ENCODE measurements at places on chromosomes 12 and 14. TPM values are rescaled to one million over a fixed set of nuclear protein-coding genes. Genes with fewer than 3 reads are reported as not detected.

CLEC6A gene
- polyA plus RNA-seq, result 6.3 TPM

NDRG2 gene
- 6.8 TPM for polyA plus RNA-seq

CACNB3 gene
- 4.8 TPM for polyA plus RNA-seq

GRCh38 chr12:119044094-119044493, 62.8 kb downstream of the SRRM4 start:
- H3K36me3 ChIP-seq, result no peaks in the 10 kb centered on the region
- no peak overlapping the region for H3K27ac ChIP-seq
- H3K4me3 ChIP-seq, result no peak overlapping the region
- H3K27me3 ChIP-seq, result no peaks in the 10 kb centered on the region
- no peaks in the 10 kb centered on the region for H3K4me1 ChIP-seq

- H3K4me3 ChIP-seq, result peak overlapping the region; percentile 21
- peaks cover 16% of the 10 kb centered on the region for H3K27me3 ChIP-seq
- H3K36me3 ChIP-seq, result no peaks in the 10 kb centered on the region
Measured at GRCh38 chr14:100586403-100587085, 673 bp downstream of the BEGAIN start.

GRCh38 chr12:27711967-27712366, 1.3 kb downstream of the MRPS35 start:
- peak; percentile 27 for DNase-seq
- peaks cover 15% of the 10 kb centered on the region for H3K36me3 ChIP-seq
- peaks cover 19% of the 10 kb centered on the region for H3K4me1 ChIP-seq

GRCh38 chr12:69170293-69170692, 69.1 kb upstream of the CPSF6 start:
- no peak for DNase-seq
- H3K27ac ChIP-seq, result no peak overlapping the region
- H3K4me1 ChIP-seq, result no peaks in the 10 kb centered on the region
- H3K4me3 ChIP-seq, result no peak overlapping the region
- H3K27me3 ChIP-seq, result no peaks in the 10 kb centered on the region

- DNase-seq, result no peak
- H3K36me3 ChIP-seq, result no peaks in the 10 kb centered on the region
- H3K4me1 ChIP-seq, result no peaks in the 10 kb centered on the region
- no peak overlapping the region for H3K4me3 ChIP-seq
- no peaks in the 10 kb centered on the region for H3K27me3 ChIP-seq
Measured at GRCh38 chr14:44620121-44621019, 113.3 kb upstream of the FSCB start.

GRCh38 chr14:66099451-66099850, 386.7 kb upstream of the CCDC196 start:
- no peak overlapping the region for H3K27ac ChIP-seq
- H3K4me3 ChIP-seq, result no peak overlapping the region
- no peaks in the 10 kb centered on the region for H3K4me1 ChIP-seq

DNA sequence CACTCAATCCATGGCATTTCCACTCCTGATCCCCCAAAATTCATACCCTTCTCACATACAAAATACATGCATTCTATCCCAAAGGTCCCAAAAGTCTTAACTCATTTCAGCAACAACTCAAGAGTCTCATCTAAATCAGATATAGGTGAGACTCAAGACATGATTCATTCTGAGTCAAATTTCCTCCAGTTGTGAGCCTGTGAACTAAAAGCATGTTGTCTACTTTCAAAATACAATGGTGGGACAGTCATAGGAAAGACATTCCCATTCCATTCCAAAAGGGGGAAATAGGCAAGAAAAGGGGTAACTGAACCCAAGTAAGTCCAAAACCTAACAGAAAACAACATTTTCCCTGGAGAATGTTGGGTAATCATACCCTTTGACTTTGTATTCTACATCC, 103.3 kb downstream of the C12orf75 start:
- H3K4me3 ChIP-seq, result no peak overlapping the region
- no peak for DNase-seq
- H3K27me3 ChIP-seq, result peaks cover 2% of the 10 kb centered on the region
- H3K4me1 ChIP-seq, result no peaks in the 10 kb centered on the region

DNA sequence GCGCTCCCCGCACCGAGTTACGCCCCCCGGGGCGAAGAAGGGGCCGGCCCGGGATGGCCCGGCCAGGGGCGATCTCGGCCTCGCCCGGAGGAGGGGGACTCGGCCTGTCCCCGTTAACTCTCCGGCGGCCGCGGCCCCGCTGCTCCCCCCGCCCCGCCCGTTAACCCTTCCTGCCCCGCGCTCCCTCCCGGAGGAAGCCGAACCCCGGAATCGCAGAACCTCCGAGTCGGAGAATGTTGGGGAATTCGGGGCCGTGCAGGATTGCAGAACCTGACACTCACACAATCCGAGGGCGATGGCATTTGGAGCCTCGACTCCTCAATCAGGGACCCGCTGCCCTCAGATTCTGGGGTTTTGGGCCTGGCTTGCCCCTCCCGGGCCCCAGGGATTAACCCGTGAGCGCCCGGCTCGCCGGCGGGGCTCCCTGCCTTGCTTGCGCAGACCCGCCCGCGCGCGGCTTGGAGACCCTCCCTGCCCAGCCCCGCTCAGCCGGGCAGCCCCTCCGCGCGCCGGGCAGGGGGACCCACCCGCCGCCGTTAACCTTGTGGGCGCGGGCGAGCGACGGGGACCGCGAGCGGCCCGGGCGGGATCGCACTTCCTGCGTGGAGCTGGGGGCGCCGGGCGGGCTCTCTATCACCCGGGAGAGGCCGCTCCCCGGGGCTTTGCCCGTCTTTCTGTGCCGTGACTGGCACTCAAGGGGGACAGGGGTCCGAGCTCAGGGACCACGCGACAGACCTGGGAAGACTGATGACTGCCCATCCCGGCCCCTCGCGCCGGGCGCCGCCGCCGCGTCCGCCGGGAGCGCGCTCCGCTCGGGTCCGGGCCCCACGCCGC, 18.8 kb downstream of the BEGAIN start:
- H3K36me3 ChIP-seq, result no peaks in the 10 kb centered on the region
- no peak for DNase-seq
- no peak overlapping the region for H3K27ac ChIP-seq
- no peak overlapping the region for H3K4me3 ChIP-seq
- peaks cover 14% of the 10 kb centered on the region for H3K4me1 ChIP-seq

GRCh38 chr12:13178568-13179210, 17.8 kb upstream of the EMP1 start:
- peaks cover 16% of the 10 kb centered on the region for H3K4me1 ChIP-seq
- no peaks in the 10 kb centered on the region for H3K27me3 ChIP-seq
- H3K4me3 ChIP-seq, result no peak overlapping the region
- no peak overlapping the region for H3K27ac ChIP-seq

- H3K27ac ChIP-seq, result peak within 1 kb of the TSS; percentile 51
- H3K4me3 ChIP-seq, result peak within 1 kb of the TSS; percentile 52
- no peaks in the 10 kb centered on the region for H3K27me3 ChIP-seq
Measured at GRCh38 chr14:104985675-104986486, at the start of gene CLBA1. Gene CLBA1 (plus strand): TSS chr14:104985788. CDS start chr14:104986432, 644 bp downstream.

- H3K4me1 ChIP-seq, result peaks cover 24% of the 10 kb centered on the region
- DNase-seq, result no peak
- no peaks in the 10 kb centered on the region for H3K36me3 ChIP-seq
- no peaks in the 10 kb centered on the region for H3K27me3 ChIP-seq
Measured at GRCh38 chr14:93975791-93976476, 436 bp downstream of the ASB2 start.

- no peaks in the 10 kb centered on the region for H3K4me1 ChIP-seq
- H3K4me3 ChIP-seq, result no peak overlapping the region
- no peaks in the 10 kb centered on the region for H3K36me3 ChIP-seq
- no peaks in the 10 kb centered on the region for H3K27me3 ChIP-seq
- DNase-seq, result no peak
Measured at GRCh38 chr12:52739963-52740362, 36.6 kb upstream of the KRT77 start.

DNA sequence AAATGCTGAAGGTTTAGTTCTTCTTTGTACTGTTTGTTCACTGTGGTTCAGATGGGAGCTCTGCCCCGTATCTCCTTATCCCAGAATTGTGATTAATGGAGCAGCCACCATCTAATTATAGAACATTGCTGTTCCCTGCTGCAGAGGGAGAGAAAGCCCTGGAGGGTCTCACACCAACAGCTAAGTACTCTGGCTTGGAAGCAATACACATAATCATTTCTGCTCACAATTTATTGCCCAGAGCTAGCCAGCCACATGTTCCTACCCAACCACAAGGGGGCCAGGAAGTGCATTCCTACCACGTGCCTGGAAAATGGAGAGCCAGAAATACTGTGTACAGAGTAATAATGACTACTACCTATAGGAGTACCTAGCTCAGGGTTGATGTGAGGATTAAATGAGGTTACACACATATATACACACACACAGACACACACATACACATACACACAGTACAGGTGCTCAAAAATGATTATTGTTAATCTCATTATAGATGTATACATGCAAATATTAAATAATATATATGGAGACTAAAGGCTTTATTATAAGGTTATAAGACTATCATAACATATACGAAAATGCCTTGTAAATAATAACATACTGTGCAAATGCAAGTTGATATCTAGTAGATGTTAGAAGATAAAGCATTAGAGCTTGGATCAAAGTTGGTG, 22.3 kb downstream of the MSRB3 start:
- no peaks in the 10 kb centered on the region for H3K27me3 ChIP-seq
- no peaks in the 10 kb centered on the region for H3K36me3 ChIP-seq
- DNase-seq, result no peak
- H3K4me3 ChIP-seq, result no peak overlapping the region
- H3K27ac ChIP-seq, result no peak overlapping the region
- H3K4me1 ChIP-seq, result no peaks in the 10 kb centered on the region

- H3K36me3 ChIP-seq, result peaks cover 30% of the 10 kb centered on the region
- H3K4me3 ChIP-seq, result no peak overlapping the region
- H3K4me1 ChIP-seq, result peaks cover 51% of the 10 kb centered on the region
Measured at GRCh38 chr14:93033084-93033982, 82.4 kb downstream of the ITPK1 start.
